Activated naive CD8-positive, alpha-beta T cell treated with anti-CD3 and anti-CD28 coated beads, Interleukin-2, amount 50 U/mL, for 16 hours (primary cell): ENCODE measurements at places on chromosomes 7 and 10.

DNA sequence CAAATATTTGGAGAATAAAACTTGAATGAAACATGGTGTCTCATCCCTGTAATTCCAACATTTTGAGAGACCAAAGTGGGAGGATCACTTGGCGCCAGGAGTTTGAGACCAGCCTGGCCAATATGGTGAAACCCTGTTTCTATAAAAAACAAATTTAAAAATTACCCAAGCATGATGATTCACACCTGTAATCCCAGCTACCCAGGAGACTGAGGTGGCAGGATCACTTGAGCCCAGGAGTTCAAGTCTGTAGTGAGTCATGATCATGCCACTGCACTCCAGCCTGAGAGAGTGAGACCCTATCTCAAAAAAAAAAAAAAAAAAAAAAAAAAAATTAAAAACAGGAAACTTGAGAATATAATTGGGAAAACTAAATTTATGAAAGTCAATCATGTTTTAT, 481.1 kb downstream of the SEMA3D start:
- no peak for DNase-seq

- no peak for DNase-seq
Measured at GRCh38 chr7:79361214-79361613, 92.3 kb downstream of the MAGI2 start.

DNA sequence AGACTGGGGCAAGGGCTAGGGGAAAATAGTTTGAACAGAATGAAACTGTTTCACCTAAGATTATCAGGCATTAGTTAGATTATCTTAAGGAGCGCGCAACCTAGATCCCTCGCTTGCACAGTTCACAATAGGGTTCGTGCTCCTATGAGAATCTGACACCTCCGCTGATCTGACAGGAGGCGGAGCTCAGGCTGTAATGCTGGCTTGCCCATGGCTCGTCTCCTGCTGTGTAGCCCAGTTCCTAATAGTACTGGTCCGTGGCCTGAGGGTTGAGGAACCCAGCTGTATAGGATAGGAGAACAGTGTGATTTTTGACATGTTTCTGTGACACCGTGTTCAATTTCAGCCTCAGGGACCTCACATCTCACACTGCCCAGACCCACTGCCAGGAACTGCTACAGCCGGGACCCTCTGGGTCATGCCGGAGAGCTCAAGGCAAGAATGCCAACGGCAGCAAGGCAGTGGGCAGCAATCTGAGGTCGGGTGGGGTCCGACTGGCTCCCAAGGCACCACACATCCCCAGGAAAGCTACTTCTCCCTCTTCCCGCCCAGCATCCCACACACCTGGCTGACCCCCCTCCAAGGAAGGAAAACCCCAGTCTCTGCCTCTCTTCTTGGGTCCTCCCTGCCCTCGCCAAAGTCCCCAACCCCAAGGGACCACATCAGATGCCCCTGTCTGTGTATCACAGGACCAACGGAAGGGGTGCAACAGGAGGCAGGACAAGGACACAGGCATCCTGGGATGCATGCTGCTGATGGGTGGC, 31.7 kb downstream of the CAMK2B start:
- DNase-seq, result no peak

GRCh38 chr10:69728335-69728870, 73.3 kb upstream of the COL13A1 start:
- no peak for DNase-seq

DNA sequence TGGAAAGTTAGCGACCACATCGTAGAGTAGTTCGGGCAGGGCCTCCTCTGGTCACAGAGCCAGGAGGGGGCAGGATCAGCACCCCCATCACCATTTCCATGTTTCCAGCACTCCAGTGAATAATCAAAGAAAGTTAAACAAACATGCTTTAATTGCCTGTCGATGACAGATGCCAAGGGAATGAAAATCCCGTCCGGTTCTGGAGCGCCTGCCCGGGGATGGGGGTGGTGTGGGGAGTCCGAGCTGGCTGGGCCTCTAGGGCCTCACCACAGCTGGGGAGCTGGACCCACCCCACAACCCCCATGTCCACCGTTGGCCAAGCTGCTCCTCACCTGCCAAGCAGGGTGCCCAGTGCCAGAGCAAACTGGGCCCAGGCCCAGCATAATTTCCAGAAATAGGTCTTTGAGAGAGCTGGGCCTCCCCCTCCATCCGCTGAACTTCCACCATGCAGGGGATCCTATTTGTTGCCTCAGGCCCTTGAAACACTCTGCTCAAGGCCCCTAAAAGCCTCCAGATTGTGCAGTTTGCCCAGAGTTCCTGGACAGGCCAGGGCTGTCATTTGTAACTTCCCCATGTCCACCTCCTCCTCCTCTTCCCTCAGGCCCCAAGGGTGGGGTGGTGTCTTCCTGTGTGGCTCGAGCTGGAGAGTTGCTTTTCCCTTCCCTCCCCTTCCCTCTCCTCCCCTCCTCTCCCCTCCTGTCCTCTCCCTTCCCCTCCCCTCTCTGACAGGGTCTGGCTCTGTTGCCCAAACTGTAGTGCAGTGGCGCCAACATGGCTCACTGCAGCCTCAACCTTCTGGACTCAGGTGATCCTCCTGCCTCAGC, 101.0 kb downstream of the MYL10 start:
- DNase-seq, result no peak
